Globus pallidus (tissue), 1 donor: ENCODE measurements at places on chromosomes 4 and X.
A peak's percentile ranks its signal among the peaks of the same experiment; 100 is the strongest.

GRCh38 chr4:185573651-185574199 lies 38.4 kb upstream of the PDLIM3 start:
- no peak for DNase-seq

DNA sequence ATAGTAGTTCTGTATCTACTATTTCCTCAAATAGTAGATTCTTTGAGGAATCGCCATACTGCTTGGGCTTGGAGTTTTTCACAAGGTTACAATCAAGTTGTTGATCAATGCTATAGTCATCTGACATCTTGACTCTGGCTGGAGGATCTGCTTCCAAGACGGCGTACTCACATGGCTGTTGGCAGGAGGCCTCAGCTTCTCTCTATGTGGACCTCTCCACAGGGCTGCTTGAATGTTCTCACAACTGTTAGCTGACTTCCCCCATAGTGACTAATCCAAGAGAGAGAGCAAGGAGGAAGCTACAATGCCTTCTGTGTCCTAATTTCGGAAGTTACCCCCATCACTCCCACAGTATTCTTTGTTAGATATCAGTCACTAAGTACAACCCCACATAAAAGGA lies 10.3 kb downstream of the EGFL6 start:
- DNase-seq = no peak

GRCh38 chr4:80586716-80587115 lies 251.2 kb downstream of the CFAP299 start:
- no peak for DNase-seq

- peak; percentile 77 for DNase-seq
These were observed at the start of gene NUDT6 for GRCh38 chr4:122921971-122922876. NUDT6 (minus strand) TSS chr4:122922597; CDS start chr4:122922572, 25 bp downstream.

DNA sequence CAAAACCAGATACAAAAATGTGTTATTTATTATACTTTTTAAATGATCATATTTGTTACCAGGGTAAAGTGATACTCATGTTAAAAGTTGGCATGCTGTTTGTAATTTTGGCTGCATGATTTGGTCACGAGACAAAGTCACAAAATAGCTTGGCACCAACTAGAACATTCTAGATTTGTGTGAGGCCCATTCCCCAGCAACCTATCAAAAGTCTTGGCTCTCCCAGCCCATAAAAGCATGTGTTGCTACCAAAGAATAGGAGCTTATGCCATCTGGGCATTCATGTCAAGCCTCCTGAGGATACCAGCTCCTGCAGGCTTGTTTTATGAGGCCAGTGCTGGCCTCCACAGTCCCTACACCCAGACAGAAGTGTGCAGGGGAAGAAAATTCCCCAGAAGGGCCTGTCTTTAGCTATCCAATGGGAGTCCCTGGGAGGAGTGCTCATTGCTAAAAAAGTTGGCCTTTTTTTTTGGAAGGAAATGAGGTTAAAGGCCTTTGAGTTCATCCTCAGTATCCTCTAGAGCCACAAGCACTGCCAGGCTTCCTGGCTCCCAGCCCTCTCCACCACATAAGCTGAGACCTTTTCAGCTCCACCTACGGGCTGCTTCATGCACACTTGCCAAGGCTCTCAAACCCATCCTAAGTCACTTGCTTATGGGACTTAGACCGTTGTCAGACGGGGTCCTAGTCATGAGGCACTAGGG lies 211.9 kb upstream of the EOLA2 start:
- DNase-seq = peak; percentile 27

DNA sequence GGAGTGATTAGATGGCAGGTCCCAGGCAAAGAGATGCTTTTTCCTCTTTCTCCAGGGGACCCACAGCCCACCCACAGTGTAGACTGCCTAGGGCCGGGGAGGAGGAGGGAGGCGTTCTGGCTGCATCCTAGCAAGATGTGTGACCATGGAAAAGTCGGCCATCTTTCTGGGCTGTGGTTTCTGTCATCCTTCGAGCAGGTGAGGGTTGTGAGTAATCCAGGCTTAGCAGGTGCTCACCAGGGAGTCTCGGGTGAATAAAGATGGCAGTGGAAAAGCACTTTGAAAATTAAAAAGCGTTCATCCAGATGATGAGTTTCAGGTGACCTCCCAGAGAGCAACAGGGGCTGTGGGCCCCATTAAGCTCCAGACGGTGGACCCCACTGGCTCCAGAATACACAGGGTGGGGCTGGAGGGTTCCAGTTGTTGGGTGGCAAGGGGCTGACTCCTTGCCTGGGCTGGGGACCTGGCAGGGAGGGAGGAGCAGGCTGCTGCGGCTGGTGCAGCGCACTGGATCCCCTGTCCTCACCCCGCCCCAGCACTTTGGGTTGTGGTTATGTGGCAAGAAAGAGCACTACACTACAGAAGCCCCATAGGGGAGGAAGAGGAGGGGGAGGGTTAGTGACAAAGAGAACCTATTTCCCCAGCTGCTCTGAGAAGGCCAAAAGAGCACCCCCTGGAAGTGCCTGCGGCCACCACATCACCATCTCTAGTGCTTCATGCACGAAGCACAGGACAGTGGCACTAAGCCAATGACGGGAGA lies 23.7 kb downstream of the ELF4 start:
- DNase-seq = no peak

GRCh38 chrX:44227991-44228390 lies 115.5 kb downstream of the EFHC2 start:
- no peak for DNase-seq

DNA sequence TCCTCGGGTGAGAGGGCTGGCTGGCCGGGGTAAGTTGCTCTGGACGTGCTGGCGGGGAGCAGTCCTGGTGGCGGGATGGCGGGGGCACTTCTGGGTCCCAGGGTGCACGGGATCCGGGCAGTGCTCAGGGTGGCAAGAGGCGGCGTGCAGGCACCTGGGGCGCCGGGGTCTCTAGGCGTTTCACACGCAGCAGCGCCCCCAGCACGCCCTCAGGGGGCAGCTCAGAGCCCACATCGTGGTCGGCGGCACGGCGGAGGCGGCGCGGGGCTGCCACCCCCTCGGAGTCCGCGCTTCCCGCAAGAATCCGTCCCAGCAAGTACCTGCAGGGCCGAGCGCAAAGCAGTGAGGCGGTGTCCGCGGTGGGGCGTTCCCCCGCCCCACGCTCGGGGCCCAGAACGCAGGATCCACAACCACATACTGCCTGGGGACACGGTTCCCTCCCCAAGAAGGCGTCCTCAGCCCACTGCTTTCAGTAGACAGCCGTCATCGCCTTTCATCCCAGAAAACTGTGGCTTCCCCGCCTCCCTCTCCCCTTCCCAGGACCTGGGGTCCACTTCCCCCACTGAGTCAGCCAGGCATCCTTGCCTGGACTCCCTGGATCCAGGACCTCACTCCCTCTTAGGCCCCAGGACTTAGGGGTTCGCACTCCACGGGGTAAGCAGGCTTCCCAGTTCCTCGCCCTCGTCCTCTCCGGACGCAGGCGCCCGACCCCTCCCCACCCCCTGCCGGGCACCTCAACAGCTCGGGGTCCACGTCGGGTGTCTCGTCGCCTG lies 4.1 kb downstream of the PCSK1N start:
- no peak for DNase-seq

DNA sequence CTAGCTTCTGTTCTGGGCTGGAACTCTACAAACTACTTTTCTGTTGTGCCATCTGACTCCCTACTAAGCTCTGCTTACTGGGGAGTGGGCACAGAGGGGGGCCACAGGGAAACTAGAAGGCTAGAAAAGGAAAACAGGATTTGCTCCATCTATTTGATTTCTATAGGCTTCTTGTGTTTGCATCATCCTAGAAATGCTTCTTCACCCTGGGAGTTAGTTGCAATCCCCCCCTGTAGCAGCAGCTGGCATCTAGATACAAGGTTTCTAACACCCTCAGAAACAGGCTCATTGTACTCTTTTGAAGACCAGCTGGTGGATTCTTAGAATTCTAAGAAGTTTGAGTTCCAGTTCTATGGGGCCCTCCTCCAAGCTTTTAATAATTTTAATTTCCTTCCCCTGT lies 213.4 kb downstream of the TMA16 start:
- DNase-seq = no peak

DNA sequence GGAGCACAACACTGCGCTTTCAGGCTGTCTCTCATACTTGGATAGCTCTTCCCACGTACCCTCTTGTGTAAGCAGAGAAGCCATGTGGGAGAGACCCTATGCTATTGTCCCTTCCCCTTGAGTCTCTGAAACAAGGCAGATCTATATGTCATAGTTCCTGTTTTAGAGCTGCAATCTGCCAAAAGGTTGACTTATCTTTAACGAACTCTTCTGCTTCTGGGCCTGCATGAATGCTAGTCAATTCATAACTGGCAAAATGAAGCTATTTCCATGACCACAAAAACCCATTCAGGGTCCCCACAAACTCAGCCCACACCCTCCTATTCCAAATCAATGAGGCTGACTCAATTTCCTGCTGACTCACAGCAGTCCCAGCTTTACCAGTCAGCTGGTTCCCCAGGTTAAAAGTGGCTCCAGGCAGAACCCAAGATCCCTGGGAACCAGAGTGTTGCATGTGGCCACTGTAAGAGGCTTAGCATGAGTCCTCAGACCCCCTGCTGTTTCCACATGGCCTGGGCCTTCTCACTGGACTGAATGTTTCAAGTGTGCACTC lies 25.3 kb upstream of the SOD3 start:
- no peak for DNase-seq

GRCh38 chr4:78661921-78662521 lies 110.5 kb downstream of the ANXA3 start:
- peak; percentile 50 for DNase-seq

DNA sequence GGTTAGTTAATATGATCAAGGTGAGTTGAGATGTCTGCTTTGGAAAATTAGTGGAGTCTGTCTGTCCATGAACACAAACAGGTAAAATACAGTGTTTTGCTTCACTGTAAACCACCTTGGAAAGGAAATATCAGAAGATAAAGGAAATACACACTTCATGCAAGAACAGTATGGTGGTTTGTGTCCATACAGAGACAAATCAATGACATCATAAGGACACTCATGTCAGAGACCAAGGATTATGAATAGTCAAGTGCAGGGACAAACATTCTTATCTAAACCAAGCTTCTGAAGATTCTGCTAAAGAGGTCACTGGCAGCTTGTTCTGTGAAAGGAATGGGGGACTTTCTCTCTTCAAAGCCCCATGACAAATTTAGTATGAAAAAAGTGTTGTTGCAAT lies 322.9 kb upstream of the F9 start:
- no peak for DNase-seq

DNA sequence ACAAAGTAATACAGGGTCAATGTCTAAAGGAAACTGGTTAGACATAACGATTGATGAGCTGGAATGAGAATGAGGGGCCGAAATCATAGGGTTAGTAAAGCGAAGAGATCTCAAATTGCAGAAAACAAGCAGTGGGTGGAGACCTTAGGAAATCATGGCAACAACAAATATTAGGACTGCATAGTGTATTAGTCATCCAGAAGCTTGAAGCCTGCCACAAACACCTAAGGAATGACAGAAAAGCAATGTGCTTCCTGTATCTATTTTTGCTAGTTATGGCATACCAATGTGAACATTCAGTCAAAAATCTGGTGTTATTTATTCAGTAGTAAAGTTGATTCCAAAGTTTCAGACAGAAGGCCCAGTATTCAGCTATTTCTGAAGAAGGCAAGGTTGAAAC lies 410.9 kb upstream of the CT83 start:
- no peak for DNase-seq

GRCh38 chrX:41031256-41031967 lies 53.8 kb upstream of the USP9X start:
- no peak for DNase-seq

DNA sequence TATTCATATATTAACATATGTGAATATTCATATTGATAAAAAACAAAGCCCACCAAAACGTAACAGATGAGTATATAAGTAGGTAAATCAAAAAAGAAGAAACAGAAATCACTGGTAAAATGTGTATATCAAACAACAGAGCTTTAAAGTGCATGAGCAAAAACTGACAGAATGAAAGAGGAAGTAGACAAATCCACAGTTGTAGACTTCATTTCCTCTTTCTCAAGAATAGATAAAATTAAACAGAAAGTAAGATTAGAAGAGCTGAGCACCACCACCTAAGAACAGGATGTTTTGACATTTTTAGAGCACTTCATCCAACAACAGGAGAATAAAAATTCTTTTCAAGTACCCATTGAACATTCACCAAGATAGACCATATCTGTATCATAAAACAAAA lies 64.6 kb downstream of the CNKSR2 start:
- DNase-seq = peak; percentile 13

- DNase-seq = no peak
These were observed 102.1 kb downstream of the RELL1 start for GRCh38 chr4:37584071-37584470.
